Stimulated activated CD4-positive, alpha-beta T cell treated with anti-CD3 and anti-CD28 coated beads, Interleukin-1b, Interleukin-23, amount 100 ng/mL, for 4 hours (primary cell): ENCODE measurements at places on chromosomes 5 and 9.

- no peak for DNase-seq
These were observed 18.0 kb downstream of the MTRR start for GRCh38 chr5:7886849-7887475.

DNA sequence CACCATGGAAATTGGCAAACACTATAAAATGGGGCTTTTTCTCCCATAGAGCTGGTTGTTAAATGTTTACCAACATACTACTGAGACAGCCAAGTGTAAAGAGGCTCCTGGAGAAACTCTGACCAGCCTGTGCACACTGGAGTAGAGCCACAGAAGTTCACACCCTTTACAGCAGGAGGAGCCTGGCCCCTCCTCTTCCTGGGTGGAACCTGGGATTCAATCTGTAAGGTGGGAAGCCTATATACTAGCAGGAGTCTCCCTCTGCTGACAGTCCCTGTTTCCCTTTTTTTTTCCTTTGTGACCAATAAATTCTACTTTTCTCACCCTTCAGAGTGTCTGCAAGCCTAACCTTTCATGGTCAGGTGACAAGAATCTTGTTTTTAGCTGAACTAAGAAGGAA, 10.4 kb upstream of the SLC30A5 start:
- no peak for DNase-seq

DNA sequence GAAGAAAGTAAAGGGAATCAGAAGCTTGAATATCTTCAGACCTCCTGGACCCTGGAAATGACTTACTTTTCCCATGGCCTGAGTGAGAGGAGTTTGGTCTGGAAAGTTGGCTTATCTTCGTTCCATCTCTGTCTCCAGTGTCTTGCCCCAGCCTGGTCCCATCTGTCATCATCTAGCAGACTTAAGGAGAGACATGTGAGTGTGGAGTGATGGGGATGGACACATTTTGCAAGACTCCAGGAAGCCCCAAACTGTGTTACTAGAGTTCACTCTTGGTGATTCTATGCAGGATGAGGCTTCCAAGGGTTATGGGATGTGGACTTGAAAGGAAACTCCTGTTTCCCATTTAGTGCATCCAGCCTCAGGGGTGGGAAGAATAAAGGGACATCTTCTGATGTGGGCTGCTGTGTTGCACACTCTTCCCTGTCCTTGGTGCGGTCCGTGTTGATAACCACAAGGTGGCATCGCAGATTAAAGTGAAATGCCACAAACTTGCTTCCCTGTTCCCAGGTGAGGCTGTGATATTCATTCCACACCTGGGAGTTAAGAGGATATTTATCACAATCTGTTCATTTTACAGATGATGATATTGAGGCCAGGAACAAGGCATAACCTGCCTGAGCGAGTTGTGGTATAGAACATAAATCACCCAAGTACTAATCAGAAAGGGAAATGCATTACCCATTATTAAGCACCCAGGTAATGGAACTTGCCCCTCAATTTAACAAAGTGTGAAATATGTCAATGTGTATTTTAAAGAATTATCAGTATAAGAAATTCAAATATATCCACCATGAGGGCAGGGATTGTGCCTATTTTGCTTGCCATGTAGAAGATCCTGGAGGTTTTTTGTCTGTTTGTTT, 269.9 kb upstream of the PAPPA start:
- no peak for DNase-seq

DNA sequence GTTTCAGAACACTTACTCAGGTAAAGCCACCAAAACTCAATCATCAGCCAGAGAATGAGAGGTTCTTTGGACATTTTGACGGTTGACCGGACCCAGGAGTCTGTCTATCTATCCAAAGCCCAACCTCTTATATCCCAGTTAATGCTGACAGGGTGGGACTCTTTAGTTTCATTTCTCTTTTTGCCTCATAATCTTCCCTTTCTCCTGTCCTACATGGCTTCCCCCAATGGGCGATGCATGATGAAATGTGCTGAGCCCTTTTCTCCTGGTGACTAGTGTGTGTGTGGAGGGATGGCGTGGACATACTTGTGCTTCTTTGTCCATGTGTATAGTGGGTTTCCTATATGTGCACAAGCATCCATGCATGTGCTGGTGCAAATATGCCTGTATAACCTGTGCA, at the start of gene TIMD4:
Gene TIMD4 (minus strand): TSS at position 102 of the 400 bp plus-strand sequence. CDS start 28 bp downstream, at position 74.
- DNase-seq: no peak

DNA sequence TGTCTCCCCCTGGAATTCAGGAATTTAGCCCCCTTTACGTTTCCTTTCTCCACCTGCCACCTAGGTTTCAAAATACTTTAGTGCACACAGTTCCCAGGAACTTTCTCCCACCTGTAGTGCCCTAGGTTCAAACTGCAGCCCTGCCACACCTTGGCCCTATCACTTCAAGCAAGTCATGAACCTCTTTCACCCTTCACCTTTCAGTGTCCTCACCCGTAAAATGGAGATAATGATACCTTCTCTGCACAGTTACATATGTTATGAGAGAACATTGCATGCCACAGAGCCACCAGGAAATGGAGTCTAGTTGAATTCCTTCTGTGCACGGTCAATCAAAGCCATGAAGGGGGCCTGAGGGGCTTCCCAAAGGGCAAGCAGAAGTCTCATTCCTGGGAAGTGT, 9.8 kb upstream of the EEIG1 start:
- no peak for DNase-seq

DNA sequence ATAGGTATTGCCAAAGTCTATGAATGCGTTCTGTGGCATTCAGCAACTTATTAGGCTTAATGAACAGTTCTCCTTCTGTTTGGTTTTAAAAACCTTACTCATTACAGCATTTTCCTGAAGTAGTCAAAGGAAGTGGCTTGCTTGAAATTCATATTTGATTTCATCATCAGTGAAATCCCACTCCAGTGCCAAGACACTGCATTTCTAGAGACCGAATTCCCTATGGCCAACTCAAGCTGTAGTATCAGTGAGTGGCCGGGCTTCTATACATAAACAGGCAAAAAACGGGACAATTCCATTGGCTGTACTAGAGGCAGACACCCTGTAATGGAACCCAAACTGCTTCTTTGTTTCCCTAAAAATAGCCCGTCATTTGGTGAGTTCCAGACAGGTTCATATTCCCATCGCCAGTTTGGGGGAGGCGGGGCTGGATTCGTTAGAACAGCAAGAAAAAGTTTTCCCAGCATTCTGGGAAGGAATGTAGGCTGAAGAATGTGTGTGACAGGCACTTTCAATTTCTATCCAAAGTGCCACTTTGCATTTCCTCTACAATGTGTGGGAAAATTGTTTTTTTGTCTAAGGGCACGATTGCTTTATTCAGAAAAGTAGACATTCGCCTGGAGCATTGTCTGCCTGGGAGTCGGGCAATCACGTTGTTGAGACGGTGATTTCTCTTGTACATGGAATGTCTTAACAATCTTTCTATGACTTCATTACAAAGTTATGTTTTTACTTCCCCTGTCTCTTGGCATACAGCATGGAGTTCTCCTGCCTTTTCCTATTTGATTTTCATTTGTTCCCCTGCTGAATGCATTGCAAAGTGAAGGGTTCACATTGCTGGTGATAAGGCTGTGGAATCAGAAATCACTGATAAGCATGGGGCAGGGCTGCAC, 141.8 kb upstream of the MAST4 start:
- DNase-seq: no peak

GRCh38 chr5:143002459-143003327, 232.5 kb downstream of the ARHGAP26 start:
- DNase-seq: no peak

GRCh38 chr5:118888556-118888955, 99.8 kb downstream of the DTWD2 start:
- no peak for DNase-seq

DNA sequence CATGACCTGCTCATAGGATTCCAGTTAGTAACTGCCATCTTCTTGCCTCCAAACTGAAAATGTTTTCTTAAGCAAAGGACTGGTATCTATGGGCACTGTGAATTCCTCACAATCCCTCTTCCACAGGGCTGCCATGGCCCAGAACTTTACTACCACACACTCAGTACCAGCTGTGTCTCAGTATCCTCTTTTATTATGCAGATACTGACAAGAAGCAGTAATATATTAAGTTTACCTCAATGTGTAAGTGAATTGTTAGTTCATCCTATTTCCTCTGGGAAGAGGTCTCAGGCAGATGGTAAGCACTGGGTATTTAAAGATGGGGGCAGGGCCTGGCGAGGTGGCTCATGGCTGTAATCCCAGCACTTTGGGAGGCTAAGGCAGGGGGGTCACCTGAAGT, 320.8 kb upstream of the RFX3 start:
- DNase-seq: no peak

- no peak for DNase-seq
These were observed 507 bp downstream of the CTNND2 start for GRCh38 chr5:11903614-11904264.

GRCh38 chr5:116084287-116084691, 536 bp upstream of the COMMD10 start:
- DNase-seq: no peak

GRCh38 chr9:4596165-4596922, 65.8 kb upstream of the PLPP6 start:
- no peak for DNase-seq

- no peak for DNase-seq
These were observed 15.4 kb upstream of the UBAC1 start for GRCh38 chr9:135976531-135976930.

- no peak for DNase-seq
These were observed 97.0 kb downstream of the FOCAD start for GRCh38 chr9:20781092-20781491.

- DNase-seq: no peak
These were observed 1537.0 kb upstream of the CDH9 start for GRCh38 chr5:28575368-28575767.

GRCh38 chr5:17992291-17992690, 358.0 kb downstream of the TAF11L14 start:
- no peak for DNase-seq

DNA sequence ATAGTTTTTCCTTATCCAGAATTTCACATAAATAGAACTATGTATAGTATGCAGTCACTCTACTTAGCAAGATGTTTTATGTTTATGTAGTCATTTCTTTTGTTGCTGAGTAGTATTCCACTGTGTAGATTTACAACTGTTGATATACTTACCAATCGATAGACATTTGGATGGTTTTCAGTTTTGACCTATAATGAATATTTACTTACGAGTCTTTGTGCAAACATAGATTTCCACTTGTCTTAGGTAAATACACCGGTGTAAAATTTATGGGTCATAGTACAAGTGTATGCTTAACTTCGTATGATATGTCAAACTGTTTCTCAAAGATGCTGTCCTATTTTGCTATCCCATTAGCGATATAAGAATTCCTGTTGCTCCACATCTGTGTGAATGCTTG, 19.7 kb upstream of the OR2K2 start:
- DNase-seq: no peak

GRCh38 chr9:79984429-79985067, 412.8 kb downstream of the TLE4 start:
- no peak for DNase-seq

GRCh38 chr9:124215368-124215910, 42.3 kb upstream of the NEK6 start:
- no peak for DNase-seq

DNA sequence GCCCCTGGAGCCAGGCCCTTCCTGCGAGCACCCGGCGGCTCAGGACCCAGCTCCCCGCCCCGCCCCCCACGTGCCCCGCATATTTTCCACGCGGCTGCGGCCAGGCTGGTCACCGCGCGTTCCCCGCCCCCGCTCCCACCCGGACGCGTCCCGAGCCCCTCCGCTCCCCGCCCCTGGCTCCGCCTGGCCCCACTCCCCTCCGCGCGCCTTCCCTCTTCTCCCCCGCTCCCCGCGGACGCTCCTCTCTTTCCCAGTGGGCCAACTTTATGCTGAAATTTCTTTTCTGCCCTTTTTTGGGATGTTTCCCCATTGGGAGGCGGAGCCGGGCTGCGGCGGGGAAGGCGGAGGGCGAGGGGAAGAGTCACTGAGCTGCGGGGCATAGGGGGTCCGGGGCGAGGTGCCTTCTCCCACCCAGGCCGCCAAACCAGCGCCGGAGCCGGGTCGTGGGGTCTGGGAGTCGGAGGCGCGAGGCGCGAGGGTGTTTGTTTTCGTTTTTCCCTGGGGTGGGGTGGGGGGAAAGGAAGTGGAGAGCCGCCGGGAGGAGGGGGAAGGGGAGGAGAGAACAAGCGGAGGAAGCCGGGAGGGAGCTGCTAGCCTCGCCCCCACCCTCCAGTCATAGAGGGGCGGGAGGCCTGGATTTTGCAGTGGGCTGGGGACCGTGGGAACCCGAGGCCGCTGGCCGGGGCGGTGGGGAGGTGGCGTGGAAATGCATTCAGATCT, 1.0 kb upstream of the TPM2 start:
- DNase-seq: peak; percentile 36

- no peak for DNase-seq
These were observed 178.2 kb downstream of the ENC1 start for GRCh38 chr5:74462356-74462755.

- DNase-seq: no peak
These were observed 169.1 kb downstream of the YTHDC2 start for GRCh38 chr5:113682497-113683136.

DNA sequence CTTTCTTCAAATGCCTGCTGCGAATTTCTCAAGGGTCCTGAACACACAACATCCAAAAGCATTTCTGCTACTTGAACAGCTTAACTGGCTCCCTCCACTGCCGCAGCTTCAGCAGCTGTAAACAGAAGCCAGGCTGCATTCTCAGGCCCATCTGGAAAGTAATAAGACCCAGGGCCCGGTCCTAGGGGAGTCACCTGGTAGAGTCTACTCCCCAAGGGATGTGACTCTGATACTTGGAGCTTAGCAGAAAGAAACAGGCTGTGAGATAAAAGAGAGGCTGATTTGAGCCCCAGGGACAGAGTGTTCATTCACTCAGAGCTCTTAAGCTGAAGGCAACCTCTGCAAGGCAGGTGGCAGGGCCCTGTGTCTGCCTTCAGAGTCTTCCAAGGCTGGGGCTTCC, 356.8 kb downstream of the SPOCK1 start:
- DNase-seq: no peak

DNA sequence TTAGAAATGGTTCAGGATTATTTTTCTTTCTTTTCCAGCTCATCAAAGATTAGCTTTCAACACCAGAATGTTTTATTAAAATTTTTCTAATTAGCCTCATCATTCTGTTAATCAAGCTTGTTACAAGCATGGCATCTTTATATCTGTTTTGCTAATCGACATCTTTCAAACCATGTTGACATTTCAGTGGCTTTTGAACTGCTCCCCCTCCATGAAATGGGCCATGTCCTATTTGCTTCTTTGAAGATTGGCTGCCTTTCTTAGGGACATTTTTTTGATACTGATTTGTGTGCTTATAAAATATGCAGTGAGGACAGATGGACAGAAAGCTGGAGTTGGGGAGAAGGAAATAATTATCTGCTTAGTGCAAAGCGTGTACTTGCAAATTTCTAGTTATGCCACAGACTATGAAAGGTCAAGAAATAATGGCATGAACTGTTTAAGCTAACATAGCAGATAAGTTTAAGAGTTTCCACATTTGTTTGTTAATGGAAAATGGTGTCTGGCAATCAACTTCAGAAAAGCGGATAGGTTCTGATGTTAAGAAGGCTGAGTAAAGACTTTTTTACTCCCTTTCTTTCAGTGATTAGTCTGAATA, 27.5 kb downstream of the BTF3 start:
- no peak for DNase-seq

DNA sequence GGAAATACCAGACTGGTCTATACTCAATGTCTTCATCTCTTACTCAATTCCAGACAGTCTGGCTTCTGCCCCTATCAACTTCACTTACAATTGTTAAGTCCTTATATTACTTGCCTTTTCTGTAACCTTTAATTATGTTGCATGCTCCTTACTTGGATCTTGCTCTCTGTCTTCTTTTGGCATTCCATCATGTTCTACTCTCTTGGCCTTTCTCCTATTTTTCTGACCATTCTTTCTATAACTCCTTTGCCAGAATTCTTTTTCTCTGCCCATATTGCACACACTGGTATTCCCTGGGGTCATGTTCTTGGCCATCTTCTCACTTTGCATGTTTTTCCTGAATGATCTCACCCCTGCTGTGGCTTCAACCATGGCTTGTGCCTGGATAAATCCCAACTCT, 209.8 kb upstream of the ZNF462 start:
- DNase-seq: no peak
